ENCODE measurements at places on chromosomes 3 and 15. TPM values are rescaled to one million over a fixed set of nuclear protein-coding genes. Genes with fewer than 3 reads are reported as not detected.
A peak's percentile ranks its signal among the peaks of the same experiment; 100 is the strongest.

GRCh38 chr3:182323126-182323700, 470.1 kb upstream of the ATP11B start:
- no peak for DNase-seq

GRCh38 chr15:43775411-43775965, 1.3 kb downstream of the ELL3 start:
- DNase-seq, result peak; percentile 65

- no peak for DNase-seq
Observed at GRCh38 chr3:164375995-164376394, 702.3 kb downstream of the SI start.

Gene UNC13C
- 0.09 TPM for total RNA-seq
